ENCODE measurements at places on chromosomes 16 and 17.

DNA sequence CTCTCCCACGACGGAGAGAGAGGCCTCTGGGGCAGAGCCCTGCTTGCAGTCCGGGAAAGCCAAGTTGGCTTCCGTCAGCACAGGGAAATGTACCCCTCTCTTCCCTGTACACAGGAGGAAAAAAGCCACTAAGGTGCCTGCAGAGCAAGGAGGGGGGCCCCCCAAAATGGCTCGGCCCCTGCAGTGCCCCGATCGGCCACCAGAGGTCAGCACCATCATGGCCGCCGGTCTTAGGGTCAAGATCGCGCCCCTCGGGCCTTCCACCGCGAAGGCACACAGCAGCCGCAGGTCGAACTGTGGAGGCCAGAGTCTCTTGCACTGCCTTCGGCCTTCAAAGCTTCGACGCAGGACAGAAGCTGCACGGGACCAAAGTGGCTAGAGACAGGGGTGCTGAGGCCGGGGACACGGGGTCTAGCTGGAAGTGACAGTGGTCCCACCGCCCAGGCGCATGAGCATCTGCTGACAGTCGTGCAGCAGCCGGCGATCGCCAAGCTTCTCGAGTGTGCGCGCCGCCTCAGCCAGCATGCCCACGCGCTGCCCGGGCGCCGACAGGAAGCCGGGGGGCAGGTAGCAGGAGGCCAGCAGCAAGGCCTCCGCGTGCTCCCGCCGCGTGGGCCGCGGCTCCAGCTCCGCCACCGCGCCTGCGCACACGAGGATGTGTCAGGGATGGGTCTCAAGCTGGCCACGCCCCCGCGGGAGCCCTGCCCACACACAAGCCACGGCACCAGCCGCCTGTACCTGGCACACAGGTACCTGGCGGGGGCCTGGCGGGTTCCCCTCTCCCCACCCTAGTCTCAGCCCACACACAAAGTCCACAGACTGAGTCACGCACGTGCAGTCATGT, 24.4 kb downstream of the SREBF1 start:
- DNase-seq = no peak

DNA sequence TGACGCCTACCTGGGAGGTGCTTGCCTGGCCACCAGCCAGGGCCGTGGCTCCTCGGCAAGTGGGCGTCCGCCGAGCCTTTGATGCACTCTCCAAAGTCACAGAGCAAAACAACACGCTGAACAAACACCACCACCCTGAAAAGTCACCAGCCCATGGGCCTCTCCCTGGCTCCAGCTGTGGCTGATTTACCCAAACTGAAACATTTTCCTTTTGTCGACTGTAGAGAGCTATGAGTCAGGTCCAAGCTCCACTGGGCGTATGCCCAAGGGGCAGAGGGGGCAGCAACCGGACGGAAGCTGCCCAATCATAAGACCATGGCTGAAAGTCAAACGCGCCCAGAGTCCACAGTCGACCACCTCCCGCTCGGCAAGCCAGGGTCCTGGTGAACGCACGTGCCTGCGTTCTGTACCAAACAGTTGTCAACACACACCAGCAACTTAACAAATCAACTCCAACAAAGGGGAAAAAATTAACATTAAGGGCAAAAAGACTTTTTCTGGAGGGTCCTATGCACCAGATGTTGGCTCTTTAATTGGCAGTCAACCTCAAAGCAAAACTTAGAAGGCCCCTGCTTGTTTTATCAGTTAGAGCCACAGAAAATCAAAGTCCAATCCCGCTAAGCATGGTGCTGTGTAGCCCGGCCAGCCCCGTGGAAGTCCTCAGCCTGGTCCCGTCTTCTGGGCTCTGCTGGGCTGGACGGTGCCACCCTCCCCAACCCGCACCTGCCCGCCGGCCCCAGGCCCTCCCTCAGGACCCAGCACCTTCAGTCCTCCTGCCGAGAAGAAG, 47.3 kb downstream of the TBC1D16 start:
- DNase-seq = no peak

GRCh38 chr17:44065668-44066203, 735 bp downstream of the LSM12 start:
- DNase-seq = no peak

GRCh38 chr16:23518435-23518891, 8.2 kb upstream of the GGA2 start:
- peak; percentile 99 for DNase-seq

- DNase-seq = no peak
These were observed 32.4 kb downstream of the NQO1 start for GRCh38 chr16:69693916-69694315.

- no peak for DNase-seq
These were observed 276.7 kb downstream of the PARN start for GRCh38 chr16:14353340-14353739.

GRCh38 chr17:32747856-32748255, 129.1 kb downstream of the MYO1D start:
- peak; percentile 14 for DNase-seq

DNA sequence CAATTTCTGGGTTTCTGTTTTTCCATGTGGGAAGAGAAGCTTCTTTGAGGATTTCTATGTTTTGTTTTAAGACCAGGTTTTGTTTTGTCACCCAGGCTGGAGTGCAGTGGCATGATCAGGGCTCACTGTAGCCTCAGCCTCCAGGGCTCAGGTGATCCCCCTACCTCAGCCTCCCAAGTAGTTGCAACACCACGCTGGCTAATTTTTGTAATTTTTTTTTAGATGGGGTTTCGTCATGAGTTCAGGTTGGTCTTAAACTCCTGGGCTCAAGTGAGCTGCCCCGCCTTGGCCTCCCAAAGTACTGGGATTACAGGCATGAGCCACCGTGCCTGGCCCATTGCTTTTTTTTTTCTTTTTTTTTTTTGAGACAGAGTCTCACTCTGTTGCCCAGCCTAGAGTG, 25.5 kb upstream of the TAOK1 start:
- no peak for DNase-seq

GRCh38 chr17:31702041-31702440, 157.0 kb downstream of the COPRS start:
- DNase-seq = peak; percentile 6

DNA sequence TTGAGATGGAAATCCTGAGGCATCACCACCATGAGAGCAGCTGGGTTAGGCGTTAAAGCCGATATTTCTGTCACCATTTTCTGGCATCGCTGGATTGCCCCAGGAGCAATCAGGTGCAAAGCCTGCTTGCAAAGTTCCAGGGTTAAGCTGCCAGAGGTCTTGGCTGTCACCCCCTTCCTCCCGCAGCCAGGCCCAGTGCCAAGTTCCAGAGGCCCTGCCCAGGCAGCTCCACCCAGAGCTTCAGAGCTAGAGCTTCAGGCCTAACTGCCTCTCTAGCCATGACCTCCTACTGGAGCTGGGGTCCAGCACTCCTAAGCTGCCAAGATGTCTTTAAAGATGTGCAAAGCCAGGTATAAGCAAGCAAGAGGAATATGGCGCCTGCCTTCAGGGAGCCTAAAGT, 8.8 kb upstream of the TMEM238L start:
- DNase-seq = no peak

GRCh38 chr17:73099511-73099910, 7.0 kb upstream of the SLC39A11 start:
- peak; percentile 7 for DNase-seq

Measured in MV-4-11 (cell line).